ENCODE measurements at places on chromosomes 6 and 20. TPM values are rescaled to one million over a fixed set of nuclear protein-coding genes. Genes with fewer than 3 reads are reported as not detected.
A peak's percentile ranks its signal among the peaks of the same experiment; 100 is the strongest.

DNA sequence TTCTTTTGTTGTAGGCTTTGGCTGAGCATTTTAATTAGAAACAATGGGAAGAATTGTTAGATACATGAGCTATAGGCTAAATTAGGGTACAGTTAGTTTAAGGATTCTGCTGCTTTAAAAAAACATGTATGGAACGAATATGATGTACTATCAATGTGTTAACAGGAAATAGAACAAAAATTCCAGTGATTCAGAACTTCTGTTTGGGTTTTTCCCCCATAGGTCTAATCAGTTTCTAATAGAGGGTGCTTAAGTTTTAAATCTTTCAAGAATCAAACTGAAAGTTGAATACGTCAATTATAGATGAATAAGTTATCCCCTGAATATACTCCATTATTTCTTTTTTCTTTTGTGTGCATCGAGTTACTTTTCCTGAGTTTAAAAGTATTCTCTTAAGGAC is 1.9 kb downstream of the TAB2 start:
- no peak overlapping the region for H3K27ac ChIP-seq
- peaks cover 42% of the 10 kb centered on the region for H3K4me1 ChIP-seq
- H3K36me3 ChIP-seq = no peaks in the 10 kb centered on the region
- H3K27me3 ChIP-seq = no peaks in the 10 kb centered on the region

- peak overlapping the region; percentile 31 for H3K27ac ChIP-seq
- H3K4me1 ChIP-seq = peaks cover 95% of the 10 kb centered on the region
- DNase-seq = no peak
- no peak overlapping the region for H3K4me3 ChIP-seq
Observed at GRCh38 chr6:111740506-111740905, 132.7 kb downstream of the FYN start.

- no peaks in the 10 kb centered on the region for H3K36me3 ChIP-seq
- no peaks in the 10 kb centered on the region for H3K4me1 ChIP-seq
- H3K4me3 ChIP-seq = no peak overlapping the region
- no peak overlapping the region for H3K27ac ChIP-seq
- no peaks in the 10 kb centered on the region for H3K27me3 ChIP-seq
Observed at GRCh38 chr20:31652917-31653396, 15.2 kb downstream of the COX4I2 start.

DNA sequence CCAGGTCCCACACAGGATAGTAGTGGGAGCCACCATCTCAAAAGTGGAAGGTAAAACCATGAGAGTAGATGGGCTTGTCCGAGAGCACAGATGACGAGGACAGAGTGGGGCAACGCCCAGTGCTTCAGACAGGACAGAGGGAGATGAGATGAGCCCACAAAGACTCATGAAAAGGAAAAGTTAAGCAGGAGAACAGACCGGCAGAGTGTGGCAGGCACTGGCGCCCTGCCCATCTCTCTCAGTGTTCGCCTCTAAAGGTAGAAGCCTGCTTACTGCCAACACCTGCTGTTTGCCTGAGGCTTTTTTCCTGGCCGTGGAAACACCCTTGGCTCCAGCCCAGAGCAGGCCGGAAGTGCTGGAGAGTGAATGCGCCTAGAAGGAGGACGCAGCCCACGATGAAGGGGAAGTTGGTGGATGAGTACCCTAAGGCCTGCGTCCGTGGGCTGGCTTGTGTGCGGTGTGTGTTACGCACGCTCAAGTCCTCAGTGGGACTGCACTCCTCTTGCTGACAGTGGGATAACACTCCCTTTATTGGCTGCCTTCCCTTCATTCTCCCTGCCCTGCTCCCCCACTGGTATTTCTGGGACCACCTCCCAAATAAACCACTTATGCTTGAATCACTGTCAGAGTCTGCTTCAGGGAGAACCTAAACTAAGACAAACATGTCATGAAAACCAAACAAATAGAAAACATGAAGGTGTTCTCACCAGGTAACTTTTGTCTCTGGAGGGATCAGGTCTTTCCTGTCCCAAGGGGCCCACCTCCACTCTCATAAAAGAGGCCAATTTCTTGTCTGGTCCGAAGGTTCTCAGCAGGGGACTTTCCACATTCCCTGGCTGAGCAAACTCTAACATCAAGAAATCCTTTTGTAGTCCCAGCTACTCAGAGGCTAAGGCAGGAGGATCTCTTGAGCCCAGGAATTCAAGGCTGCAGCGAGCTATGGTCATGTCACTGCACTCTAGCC is 9.1 kb upstream of the FOXP4 start:
- H3K27me3 ChIP-seq = peaks cover 16% of the 10 kb centered on the region
- H3K36me3 ChIP-seq = no peaks in the 10 kb centered on the region
- no peak overlapping the region for H3K27ac ChIP-seq

- H3K4me3 ChIP-seq = no peak overlapping the region
- H3K4me1 ChIP-seq = no peaks in the 10 kb centered on the region
- no peaks in the 10 kb centered on the region for H3K36me3 ChIP-seq
- no peak overlapping the region for H3K27ac ChIP-seq
- no peaks in the 10 kb centered on the region for H3K27me3 ChIP-seq
Observed at GRCh38 chr6:70124443-70124842, 178.4 kb downstream of the COL9A1 start.

DNA sequence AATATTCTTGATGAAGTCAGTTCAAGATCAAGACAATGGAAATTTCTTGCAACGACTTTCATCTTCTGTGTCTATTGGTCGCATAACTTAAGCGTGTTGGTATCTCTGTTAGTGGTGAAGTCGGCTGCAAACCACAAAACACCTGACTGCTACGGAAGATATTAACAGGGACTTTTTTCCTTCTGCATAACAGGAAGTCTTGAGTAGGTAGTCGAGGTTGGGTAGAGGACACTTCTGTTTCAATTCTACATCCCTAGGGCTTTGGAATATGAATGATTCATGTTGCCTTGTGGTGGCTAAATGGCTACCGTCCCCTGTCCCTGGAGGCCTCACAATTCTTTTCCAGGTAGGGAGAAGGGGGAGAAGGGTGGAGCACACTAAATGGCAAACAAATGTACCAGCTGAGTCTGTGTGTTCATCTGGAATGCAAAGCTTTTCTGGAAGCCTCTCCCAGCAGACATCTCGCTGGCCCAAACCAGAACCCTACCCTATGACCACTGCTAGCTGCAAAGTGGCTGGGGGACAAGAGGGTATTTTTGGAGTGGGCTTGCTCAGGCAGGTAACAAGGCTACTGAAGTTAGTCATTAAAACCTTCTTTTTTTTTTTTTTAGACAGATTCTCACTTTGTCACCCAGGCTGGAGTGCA is 34.6 kb upstream of the NKX2-2 start:
- peaks cover 38% of the 10 kb centered on the region for H3K27me3 ChIP-seq
- H3K4me1 ChIP-seq = no peaks in the 10 kb centered on the region
- H3K36me3 ChIP-seq = no peaks in the 10 kb centered on the region
- no peak overlapping the region for H3K4me3 ChIP-seq

The C20orf96 gene
- total RNA-seq = 4.4 TPM

DNA sequence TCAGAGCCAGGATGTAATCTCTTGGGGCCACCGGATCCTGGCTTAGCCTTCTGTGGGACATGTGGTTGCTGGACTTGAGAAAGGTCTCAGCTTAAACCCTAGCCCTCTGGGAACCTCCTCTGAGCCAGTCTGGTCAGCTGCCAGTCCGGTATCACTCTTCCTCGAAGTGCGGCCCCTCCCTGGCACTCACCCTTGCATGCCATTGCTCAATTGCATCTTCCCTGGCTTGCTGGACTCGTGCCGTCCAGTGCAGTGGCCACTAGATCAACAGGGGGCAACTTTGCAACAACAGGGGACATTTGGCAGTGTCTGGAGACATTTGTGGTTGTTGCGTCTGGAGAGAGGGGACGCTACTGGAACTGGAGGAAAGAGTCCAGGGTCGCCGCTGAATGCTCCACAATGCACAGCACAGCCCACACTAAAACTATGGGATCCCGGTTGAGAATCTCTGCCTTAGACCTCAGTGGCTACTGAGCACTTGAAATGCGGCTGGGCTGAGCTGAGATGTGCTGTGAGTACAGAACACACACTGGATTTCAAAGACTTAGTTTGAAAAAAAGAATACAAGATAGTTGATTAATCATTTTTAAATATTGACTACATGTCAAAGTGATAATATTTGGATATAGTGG is 152.1 kb downstream of the TFAP2C start:
- no peak for DNase-seq
- H3K27ac ChIP-seq = no peak overlapping the region
- H3K27me3 ChIP-seq = peaks cover 12% of the 10 kb centered on the region
- no peak overlapping the region for H3K4me3 ChIP-seq
- no peaks in the 10 kb centered on the region for H3K36me3 ChIP-seq

DNA sequence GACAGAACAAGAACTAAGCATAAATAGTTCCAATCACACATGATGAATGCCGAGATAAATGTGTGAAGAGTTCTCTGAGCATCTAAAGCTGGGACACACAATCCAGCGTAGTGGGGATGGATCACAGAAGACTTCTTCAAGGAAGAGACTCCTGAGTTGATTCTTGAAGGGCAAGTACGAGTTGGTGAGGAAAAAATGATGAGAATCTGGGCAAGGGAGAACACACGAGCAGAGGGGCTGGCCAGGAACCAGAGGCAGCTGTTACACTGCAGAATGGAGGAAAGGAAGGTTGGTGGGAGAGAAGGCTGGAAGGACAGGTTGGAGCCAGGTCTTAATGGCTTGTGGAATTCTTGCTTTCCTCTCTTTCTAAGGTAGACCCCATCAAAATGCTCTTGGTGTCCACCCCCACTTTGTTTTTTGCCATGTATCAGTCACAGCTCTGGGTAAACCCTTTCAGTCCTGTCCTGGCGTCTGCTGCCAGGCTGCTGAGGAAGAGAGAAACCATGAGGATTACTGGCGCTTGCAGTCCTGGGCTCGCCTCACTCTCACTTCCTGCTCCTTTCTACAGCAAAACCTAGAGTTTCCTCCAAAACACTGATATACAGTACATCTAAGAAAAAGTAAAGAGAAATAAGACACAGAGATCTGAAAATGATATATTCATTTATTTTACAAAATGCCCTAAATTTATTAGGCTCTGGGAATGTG is 127.6 kb upstream of the FAM184A start:
- DNase-seq = no peak
- no peaks in the 10 kb centered on the region for H3K4me1 ChIP-seq
- peaks cover 28% of the 10 kb centered on the region for H3K36me3 ChIP-seq
- H3K27ac ChIP-seq = no peak overlapping the region
- H3K4me3 ChIP-seq = no peak overlapping the region

The CST2 gene
- not detected for total RNA-seq

The POM121L2 gene
- not detected for total RNA-seq

DNA sequence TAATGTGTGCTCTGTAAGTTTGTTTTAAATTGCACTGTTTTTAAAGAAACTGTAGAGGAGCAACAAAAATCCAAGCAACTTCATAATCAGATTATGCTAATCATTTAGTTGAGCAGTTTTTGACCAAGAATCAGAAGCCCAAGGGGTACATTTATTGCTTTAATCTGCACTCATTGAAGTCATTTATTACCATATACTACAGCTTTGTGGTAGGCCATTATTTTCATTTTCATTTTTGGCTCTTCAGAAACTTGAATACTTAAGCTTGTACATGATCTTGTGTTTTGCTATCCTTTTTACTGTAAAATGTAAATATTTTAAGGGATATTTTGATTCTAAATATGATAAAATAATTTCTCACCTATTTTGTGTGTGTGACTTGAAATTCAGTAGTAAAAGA is 78.5 kb downstream of the PHF3 start:
- no peak overlapping the region for H3K4me3 ChIP-seq
- no peak for DNase-seq
- no peak overlapping the region for H3K27ac ChIP-seq
- no peaks in the 10 kb centered on the region for H3K27me3 ChIP-seq

DNA sequence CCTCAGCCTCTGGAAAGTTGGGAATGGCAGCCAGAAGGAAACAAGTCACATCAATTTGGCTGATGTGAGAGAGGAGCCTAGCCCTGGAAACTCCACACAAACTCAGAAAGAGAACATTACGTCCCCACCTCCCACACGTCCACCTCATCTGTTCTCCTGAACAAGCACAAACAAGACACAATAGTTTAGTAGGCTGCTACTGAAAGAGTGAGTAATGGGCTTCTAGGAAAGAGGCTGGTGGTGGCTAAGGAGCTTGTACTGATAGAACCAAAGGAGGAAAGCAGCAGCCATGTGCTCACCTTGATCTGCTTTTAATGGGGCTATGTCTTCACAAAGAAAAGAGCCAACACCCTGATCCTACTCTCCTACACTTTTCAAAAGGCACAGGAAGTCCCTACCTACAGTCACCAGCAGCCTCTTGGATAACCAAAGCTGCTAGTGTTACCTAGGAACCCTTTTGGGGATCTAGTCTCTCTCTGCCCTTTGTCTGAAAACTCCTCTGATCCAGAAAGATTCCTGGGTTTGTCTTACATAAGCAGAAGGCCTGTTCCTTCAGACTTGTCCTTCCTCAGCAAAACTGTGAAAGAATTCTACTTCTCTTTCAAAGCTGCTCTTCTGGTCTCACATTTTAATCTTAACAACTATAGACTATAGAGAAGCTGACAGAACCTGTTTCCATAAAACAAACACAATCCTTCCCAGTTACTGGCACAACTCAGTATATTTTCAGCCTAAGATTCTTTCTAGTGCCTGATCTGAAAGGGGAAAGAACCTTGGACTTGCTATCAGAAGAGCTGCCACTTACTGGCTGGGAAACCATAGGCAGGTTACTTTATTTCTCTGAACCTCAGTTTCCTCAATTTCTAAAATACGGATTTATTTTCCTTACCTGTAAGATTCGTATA is 3.1 kb downstream of the PLAGL2 start:
- no peak overlapping the region for H3K4me3 ChIP-seq
- no peak for DNase-seq
- peak overlapping the region; percentile 96 for H3K27ac ChIP-seq
- H3K36me3 ChIP-seq = peaks cover 29% of the 10 kb centered on the region
- H3K27me3 ChIP-seq = no peaks in the 10 kb centered on the region
- peaks cover 75% of the 10 kb centered on the region for H3K4me1 ChIP-seq

The RBPJL gene
- total RNA-seq = not detected

GRCh38 chr6:42911171-42912021 is 4.5 kb upstream of the PTCRA start:
- peaks cover 5% of the 10 kb centered on the region for H3K4me1 ChIP-seq
- H3K27ac ChIP-seq = no peak overlapping the region
- DNase-seq = no peak
- peaks cover 7% of the 10 kb centered on the region for H3K27me3 ChIP-seq

DNA sequence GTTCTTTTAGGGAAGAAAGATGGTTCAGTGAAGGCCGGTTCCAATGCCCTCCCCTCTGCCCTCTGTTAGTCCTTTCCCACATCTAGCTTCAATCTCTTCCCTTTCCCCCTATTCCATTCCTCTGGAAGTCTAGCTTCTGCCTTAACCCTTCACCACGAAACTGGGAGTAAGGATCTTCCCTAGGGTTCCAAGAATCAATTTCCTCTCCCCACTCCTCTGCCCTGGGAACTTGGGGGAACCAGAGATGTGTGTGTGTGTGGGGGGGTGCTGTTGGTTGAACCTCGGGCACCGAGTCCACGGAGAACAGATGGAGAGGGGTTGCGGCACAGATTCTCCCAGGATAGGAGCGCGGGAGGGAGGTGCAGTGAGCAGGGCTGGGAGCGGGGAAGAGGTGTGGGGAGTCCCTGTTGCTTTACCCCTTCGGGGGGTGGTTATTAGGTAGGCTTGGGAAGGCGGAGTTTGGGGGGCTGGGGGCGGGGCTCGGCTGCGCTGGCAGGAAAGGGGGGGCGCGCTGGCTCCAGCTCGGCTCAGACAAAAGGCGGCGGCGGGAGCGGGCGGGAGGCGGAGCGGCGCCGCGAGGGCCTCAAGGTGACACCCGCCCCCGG is at the start of gene TMEM151B:
TMEM151B (plus strand) TSS at position 530 of the 605 bp plus-strand sequence. CDS start 293 bp downstream, outside the sequence.
- H3K27me3 ChIP-seq = peaks cover 54% of the 10 kb centered on the region
- H3K4me3 ChIP-seq = peak within 1 kb of the TSS; percentile 33

The RIMS1 gene
- total RNA-seq = 0.19 TPM
